Stimulated activated naive CD8-positive, alpha-beta T cell treated with anti-CD3 and anti-CD28 coated beads, Interleukin-15, Interleukin-2, amounts not matched to agents 100 U/mL and 50 U/mL, for 24 hours (primary cell): ENCODE measurements at places on chromosomes 11 and 22.

DNA sequence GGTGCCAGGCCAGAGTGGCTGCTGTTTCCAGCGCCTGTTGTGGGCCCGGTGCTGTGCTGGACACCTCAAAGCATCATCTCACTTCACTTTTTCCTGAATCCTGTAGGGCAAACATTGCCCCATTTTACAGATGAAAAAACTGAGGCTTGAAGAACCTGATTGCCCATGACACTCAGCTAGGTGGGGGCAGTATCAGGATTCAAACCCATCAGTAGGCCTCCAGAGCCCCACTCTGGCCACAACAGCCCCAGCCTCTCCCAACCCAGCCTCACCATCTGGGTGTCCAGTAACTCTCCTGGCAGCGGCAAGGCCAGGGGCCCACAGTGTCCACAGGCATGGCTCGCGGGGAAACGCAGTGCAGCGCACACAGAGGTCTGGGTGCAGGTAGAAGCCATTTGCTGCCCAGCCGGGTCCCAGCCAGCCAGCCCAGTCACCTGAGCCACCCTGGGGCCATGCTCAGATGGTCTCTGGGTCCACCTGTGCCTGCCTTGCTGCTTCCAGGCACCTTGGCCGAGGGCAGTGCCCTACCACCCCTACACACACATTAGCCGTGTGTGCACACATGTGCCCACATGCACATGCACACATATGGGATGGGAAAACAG lies 11.5 kb downstream of the SLC22A12 start:
- DNase-seq: no peak

DNA sequence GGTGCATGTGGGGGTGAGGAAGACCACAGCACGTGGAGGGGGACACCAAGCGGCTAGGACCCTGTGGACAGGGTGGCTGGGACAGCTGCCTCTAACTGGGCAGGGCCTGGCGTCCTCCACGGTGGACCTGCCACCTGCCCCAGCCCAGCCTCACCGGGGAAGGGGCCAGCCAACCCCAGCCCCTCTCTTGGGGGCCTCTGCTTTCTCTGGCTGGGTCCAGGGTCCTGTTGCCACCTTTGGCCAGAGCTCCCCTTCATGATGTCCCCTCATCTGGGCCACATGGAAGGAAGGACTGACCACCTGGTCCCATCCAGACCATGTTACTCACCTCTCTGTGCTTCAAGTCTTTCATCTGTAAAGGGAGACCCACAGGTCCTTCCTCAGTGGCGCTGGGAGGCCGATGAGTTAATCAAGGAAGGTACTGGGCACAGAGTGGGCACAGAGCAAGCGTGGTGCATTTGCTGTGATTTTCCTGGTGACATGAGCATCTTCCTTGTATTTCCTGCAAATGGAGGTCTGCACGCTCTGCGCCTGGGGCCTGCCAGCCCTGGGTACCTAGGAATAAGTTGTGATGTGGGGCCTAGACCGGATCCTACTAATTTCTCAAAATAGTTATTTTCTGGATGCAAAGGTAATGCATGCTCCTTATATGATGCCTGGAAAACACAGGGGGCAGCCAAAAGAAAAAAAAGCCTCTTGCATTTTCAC lies 538.4 kb downstream of the TBC1D22A start:
- no peak for DNase-seq

GRCh38 chr11:87281496-87281895 lies 243.8 kb downstream of the TMEM135 start:
- DNase-seq: no peak

DNA sequence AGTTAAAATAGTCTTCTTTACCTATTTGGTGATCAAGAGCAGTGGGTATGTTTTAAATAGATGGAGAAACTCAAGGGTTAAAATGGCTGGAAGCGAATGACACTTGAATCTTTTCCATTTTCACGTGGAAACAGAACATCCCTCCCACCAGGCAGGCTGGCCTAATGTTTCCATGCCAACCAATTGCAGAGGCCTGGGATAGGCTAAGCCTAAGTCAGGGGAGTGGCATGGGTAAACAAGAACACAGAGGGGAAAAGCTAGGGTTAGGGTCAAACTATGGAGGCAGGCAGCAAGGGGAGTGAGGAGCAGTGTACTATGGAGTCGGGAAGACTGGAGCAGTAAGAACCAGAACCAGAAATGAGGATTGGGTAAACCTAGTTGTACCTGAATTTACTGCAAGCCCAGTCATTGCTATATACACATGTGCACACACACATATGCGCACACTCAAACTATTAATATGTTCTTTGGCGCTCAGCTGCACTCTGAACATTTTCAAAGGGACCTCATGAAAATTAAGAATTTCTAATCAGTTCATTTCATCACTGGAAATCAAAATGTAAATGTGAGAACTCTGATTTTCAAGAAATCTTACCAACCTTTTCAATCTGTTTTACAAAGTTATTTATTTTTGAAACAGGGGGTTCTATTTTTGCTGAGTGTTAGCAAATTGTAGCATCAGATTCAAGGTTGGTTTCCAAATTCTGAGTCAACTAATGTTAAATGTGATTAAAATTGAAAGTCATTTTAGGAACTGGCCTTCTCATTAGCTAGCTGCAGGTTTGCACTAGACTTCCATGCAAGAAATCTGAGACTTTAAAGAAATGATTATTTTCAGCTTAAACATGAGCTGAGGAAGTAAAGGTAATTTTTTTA lies 327.0 kb upstream of the CCDC90B start:
- DNase-seq: no peak

DNA sequence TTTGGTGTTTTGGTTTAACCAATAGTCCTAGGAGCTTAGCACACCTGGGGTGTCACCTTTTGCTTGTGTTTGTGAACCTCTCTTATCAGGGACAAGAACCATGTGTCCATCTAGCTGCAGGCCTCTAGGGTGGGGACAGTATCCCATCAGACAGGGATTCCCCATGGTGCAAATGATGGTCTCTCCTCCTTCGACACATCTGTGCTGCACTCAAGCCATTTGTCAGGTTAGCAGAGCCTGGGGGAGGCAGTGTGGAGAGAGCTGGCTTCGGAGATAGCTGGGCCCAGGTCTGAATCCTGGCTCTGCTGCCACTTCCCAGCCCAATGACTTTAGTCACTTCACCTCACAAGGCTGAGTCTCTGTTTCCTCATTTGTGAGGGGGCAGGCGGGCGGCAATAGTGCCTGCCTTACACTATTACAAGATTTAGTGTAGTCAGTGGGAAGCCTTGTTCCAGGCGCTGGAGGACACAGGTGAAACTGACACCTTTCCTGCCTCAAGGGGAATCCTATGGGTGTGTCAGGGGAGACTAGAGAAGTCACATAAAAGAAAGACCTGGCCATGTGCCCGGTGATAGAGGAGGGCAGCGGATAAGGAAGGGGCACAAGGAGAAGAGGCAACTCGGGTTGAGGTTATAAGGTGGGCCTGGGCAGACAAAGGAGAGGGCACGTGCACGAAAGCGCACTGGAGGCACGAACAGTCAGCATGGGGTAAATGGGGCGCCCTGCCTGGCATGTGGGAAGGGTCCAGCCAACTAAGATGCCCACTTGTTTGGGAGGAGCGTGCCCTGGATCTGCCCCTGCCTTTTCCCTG lies 12.6 kb downstream of the KLHL35 start:
- DNase-seq: no peak

DNA sequence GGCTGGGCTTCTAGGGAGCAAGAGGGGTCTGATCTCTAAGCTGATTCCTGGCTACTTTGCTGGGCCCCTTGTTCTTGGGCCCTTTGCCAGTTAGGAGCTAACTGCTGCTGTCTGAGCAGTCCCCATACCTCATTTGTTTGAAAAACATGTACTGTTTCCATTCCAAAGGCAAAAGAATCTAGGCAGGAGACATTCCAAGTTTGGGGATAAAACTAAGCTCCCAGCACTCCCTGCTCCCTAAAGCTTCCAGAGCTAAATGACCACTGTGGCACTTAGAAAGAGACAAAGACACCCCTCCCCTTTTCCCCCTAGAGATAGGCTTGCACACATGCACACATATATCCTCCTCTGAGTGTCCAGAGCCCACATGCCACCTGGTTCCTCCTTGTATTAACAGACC lies 22.7 kb upstream of the RRM1 start:
- DNase-seq: no peak

- peak; percentile 89 for DNase-seq
Observed at GRCh38 chr22:45268958-45269844, 15.5 kb upstream of the UPK3A start.

GRCh38 chr11:78347956-78348355 lies 69.7 kb downstream of the GAB2 start:
- no peak for DNase-seq

DNA sequence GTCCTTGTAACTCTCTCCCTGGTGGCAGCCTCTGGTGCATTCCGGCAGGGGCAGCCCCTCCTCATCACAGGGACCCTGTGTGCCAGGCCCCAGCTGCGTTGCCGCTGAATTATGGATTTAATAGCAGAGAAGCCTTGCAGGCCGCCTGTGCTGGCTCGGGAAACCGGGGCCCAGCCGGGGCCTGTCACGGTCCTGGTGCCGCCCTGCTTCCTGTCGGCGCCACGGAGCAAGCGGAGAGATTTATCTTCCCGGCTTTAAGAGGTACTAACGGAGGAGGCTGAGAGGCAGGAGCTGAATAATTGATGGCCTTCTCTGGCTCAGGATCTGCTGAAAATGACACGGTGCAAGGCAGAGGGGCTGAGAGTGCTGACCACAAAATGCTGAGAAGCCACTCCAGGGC lies 54.0 kb upstream of the CCDC188 start:
- DNase-seq: no peak

DNA sequence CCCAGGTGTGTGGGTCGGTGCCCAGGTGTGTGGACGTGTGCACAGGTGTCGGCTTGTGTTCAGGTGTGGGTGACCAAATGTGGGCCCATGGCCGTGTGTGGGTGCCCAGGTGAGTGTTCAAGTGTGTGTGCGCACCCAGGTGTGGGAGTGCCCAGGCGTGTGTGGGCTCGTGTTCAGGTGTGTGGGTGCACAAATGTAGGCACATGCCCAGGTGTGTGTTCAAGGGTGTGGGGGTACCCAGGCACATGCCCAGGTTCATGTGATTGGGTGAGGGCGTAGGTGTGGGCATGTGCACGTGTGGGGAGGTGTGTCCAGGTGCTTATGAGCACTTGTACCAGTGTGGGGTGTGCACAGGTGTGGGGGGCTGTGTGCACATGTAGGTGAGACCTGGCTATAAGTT lies 42.8 kb downstream of the MOB2 start:
- no peak for DNase-seq

GRCh38 chr11:127137771-127138280 lies 137.3 kb upstream of the KIRREL3 start:
- no peak for DNase-seq

GRCh38 chr11:61332281-61332796 lies 566 bp downstream of the DDB1 start:
- peak; percentile 27 for DNase-seq

DNA sequence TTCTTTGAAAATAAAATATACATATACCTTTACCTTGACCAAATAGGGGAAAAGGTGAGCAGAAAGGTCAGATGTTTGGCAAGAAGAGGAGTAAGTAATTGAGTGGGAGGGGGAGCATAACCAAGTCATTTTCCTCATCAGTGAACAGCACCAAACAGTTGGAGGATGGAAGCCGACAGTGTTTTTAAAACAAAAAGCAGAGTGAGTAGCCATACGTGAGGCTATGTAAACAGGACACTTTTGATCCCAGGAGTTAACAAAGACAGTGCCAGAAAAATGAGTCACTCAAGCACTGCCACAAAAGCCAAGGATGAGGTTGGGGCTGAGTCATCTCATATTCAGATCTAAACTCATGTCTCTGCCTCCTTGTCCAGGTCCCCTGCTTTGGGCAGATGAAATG lies 734.7 kb downstream of the KCNA4 start:
- DNase-seq: no peak

DNA sequence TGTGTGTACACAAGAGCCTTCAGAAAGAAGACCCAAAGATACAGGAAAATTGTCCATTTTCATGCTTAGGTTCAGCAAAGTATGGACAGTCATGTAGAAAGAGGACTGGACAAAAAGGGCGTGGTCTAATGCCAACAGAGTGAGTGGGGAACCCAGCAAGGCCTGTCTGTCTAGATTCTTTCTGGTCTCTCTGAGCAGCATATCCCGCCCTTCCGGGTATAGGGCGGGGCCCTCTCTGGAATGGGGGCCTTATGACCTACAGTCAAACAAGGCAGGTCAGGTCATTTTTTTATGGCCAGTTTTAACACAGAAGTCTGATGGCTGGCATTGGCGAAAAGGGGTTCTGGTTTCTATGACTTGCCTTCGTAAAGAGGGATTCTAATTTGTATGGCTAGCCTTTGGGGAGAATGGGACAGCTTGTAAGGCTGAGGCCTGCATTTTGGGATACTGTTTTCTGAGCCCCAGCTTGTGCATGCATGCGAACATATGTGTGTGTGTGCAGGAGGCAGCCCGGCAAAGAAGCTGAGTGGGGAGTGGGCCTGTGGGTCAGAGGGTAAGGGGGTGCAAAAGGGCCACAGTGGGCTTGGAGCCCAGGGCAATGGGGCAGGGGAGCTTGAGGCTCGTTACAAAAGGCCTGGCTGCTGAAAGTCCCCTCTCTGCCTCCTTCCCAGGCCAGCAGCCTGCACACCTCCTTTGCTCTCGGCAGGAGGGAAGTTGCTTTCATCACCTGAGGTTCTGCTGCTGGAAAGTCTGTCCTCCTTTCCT lies 130.5 kb upstream of the B3GAT1 start:
- no peak for DNase-seq

DNA sequence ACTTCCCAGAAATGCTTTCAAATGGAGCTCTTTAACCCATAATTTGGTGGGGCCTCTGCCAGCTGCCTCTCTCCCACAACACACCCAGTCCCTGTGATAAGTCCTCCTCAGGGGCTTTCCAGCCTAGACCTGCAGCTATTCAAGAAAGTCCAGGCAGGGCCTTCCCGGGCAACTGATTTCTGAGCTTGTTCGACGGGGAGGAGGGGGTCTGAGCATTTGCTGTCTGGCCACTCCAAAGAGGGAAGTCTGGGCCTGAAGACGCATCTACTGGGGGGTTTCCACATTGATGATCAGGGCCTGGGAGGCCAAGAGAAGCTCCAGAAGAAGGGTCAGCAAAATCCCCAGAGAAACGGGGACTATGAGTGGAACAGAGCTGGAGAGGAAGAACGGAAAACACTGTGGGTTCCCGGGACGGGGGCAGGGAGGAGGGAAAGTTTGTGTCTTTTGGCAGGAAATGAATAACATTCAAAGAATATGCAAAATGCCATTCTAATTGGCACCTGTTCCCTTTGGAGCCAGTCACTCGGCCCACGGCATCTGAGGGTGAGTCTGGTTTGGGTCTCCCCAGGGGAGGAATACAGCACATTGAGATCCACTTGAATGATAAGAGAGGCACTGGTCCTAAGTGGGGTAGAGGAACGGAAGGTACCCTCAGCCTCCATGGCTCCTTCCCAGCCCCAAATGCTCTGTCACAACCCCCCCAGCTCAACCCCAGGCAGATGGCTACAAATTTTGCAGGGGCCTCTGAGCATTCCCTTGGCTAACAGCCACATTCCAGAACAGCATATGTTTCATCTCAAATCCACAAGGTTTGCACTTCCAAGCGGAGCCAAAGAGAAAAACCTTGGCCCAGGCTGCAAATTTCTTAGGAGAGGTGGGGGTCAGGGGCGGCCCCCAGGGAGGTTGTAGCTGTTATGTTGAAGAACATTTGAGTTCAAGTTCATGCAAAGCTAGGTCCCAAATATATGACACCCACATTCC lies 72.0 kb downstream of the RPUSD4 start:
- no peak for DNase-seq

DNA sequence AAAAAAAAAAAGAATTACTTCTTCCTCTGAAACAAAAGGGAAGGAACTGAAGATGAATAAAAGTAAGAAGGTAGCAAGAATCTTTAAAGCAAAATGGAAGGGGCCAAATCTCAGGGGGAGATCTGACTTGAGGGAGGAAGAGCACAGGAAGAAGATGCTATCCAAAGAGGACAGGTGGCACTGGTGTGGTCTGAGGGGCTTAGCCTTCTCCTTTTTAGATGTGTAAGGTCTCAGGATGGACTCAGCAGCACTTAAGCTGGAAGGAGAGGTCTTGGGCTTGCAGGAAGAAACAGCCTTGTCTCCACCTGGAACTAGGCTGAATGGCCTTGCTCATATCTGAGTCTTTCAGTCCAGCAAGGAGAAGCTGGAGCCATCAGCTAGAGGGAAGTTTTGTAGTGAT lies 5.0 kb upstream of the RNF169 start:
- no peak for DNase-seq
